ENCODE measurements at places on chromosomes 5 and 9.

- DNase-seq, result no peak
Measured at GRCh38 chr9:78121488-78121887, 89.9 kb upstream of the GNAQ start.

- DNase-seq, result no peak
Measured at GRCh38 chr9:109556061-109556460, 58.0 kb upstream of the PTPN3 start.

DNA sequence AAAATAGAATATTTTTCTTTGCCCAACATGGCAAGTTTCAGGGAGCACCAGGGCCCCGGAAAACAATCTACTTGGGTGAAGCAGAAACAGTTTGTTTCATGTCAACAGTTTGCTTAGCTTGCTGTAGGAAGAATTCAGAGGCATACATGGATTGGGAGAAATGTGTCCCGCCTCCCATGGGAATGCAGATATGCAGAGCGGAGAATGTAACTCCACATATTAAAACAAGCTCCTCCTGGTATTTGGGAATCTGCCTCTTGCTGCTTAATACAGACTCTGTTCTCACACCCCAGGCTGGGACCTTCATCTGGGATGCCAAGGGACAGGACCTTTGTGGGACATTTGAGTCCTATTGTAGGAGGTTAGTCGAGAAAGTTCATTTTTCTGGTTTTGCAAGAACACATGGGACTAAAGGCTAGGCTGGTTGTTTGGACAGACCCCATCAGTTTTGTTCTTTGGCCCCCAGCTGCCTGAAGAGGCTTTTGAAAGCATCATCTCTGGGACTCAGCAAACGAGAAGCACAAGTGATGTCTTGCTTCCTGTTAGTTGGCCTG lies 220.5 kb upstream of the ADRA1B start:
- DNase-seq, result no peak

- no peak for DNase-seq
Measured at GRCh38 chr5:150644514-150644913, 4.1 kb downstream of the SYNPO start.

DNA sequence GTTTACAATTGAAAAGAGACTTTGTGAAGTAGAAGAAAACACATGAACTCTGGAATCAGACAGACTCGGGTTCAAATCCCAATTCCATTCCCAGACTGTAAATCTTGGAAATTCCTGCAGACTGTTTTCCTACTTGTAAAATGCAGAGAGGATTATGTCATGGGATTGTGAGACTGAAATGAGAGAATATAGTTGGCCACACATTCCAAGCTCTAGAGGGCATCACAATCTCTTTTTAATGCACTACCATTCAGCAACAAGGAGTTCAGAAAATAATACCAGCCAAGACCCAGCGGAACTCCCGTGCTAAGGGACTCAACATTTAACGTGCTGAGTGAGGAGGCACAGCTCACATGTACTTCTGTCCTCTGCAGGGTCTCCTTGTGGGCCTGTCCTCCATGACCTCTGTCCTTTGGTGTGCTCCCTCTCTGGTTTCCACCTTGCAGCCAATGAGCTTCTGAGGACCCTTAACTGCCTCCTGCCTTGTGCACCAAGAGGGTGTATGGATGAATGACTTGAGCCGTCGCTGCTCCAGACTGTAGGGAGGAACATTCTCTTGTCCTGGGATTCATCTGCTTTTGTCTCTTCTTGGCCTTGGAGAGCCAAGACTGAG lies 263.5 kb downstream of the NTRK2 start:
- DNase-seq, result no peak

DNA sequence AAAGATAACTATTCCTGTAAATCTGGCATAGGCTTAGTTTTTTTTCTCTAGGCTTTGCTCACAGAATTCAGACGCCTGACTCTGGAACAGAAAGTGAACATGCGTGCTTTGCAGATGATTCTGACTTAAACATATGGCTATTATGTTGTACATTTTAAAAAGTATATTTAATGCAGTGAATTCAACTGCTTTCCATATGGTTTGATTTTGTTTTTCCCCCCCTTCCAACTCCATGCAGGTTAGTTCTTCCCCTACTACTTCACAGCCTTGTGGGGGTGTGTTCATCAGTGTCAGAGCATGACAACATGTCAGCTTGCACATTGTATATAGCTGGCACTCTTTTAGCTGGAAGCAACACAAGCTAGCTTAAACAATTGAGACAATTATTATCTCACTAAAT lies 226.8 kb downstream of the TMEM167A start:
- no peak for DNase-seq

DNA sequence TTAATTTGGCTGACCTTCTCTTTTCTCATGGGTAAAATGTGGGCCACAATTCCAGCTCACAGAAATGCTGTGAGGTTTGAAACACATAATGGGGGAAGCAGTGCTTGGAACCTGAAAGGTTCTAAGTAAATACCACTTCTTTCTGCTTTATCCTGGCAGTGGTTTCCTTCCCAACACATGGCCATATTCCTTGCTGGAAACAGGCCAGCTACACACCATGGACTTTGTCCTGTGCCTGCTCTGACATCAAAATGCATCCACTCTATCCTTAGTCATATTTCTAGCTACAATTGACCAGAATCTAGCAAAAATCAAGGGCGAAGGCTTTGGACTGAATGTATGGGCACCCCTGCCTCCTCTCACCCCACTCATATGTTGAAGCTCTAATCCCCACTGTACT lies 93.1 kb upstream of the TRPC7 start:
- no peak for DNase-seq

GRCh38 chr5:111066261-111066938 lies 5.1 kb upstream of the TSLP start:
- DNase-seq, result no peak

GRCh38 chr5:32109236-32109635 lies 64.9 kb downstream of the GOLPH3 start:
- no peak for DNase-seq

- no peak for DNase-seq
Measured at GRCh38 chr9:113948891-113949570, 72.9 kb downstream of the ZNF618 start.

DNA sequence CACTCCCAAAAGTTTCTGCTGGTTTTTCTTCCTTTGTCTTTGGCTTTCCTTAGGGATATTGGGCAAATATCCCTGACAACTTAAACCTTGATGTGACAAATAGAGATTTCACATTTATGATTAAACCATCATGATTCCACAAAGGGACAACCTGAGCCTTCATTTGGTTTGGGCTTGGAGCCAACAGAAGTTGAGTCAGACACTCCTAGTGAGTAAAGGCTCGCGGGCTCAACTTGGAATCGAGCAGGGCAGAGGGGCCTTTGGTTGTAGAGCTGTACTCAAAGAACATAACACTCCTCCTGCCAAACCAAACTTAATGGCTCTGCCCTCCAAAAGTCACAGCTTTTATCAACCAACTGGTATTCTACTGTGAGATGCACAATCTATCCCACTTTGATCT lies 290.2 kb upstream of the MAP3K1 start:
- no peak for DNase-seq

GRCh38 chr9:134329576-134329855 lies 3.3 kb downstream of the RXRA start:
- DNase-seq, result no peak

GRCh38 chr5:140246378-140247122 lies 56.4 kb downstream of the PFDN1 start:
- DNase-seq, result no peak

DNA sequence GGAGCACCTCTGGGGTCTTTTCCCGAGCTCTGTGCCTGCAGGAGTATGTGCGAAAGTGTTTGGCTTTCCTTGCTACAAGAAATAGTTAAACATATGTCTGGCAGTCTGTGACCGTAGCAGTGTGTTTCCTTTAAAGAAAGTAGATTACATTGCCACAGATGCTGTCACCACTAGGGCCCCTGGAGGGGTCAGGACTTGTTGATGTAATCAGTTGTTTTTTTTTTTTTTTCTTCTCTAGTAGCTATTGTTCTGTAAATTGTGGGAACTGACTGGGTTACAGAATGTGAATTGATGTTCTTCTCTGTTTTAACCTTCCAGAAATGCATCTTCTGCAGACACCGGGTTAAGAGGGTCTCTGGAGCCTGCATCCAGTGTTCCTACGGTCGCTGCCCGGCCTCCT lies 345.6 kb downstream of the KDM4C start:
- DNase-seq, result no peak

DNA sequence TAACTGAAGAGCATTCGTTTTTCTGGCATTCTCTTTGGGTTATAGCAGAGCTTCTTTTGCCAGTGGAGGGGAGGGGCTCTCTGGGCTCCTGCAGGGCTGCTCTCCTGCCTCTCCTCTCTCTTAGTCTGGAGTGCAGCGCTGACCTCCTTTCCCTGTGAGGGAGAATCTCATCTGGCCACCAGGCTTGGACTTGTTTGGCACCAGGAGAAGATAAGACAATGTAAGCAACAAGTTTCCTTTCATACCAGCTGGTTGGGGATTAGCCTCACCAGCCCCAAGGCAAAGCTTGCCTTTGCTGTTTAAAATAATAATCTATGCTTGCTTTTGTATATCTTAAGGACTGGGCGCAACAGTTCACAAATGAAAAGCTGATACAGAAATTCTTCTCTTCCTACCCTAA lies 196.4 kb downstream of the TLE4 start:
- DNase-seq, result no peak

- DNase-seq, result no peak
Measured at GRCh38 chr5:67453111-67453905, 256.7 kb upstream of the CD180 start.

GRCh38 chr9:124251204-124251603 lies 6.5 kb upstream of the NEK6 start:
- no peak for DNase-seq

- no peak for DNase-seq
Measured at GRCh38 chr5:116709082-116709481, 134.5 kb upstream of the SEMA6A start.

- no peak for DNase-seq
Measured at GRCh38 chr9:108761655-108762347, 94.0 kb downstream of the ACTL7B start.

DNA sequence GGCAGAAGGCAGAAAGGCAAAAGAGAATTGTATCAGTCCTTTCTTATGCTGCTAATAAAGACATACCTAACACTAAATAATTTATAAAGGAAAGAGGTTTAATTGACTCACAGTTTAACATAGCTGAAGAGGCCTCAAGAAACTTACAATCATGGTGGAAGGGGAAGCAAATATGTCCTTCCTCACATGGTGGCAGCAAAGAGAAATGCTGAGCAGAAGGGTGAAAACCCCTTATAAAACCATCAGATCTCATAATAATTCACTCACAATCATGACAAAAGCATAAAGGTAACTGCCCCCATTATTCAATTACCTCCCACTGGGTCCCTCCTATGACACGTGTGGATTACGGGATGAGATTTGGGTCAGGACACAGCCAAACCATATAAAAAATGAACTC lies 312.5 kb upstream of the PTGER4 start:
- DNase-seq, result no peak

- DNase-seq, result peak; percentile 2
Measured at GRCh38 chr5:90932052-90932699, 373.6 kb downstream of the ADGRV1 start.

DNA sequence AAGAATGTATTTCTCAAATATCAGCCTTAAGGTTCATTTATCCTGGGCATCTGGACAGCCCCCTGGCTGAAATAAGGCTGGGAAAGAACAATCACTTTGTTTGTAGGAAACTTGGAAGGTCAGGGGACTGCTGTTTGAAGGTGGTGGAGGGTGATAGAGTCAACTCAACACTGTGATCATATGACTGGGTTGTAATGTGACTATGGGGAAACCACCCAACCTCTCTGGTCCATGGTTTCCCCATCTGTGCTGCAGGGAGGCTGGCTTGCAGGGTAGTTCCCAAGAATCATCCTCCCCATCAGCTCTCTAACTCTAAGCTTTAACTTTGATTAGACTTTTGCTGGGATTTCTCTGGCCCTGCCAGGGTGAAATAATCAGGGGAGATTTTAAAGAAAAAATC lies 10.0 kb downstream of the INSYN2B start:
- no peak for DNase-seq

DNA sequence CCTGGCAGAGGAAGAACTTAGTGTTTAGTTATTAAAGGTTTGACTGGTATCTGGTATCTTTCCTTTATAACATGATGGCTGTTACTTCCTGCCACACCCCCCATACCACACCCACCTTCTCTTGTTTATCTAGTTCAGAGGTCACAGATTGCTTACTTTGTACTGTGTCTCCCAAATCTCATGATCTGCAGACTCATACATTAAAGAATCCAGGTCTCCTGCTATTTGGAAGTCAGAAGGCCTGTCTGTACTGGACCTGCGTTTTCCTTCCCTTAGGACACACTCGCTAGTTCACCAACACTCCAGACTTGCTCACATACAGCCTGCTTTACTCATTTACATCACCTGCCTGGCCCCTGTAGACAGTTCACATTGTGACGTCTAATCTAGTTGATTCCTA lies 39.3 kb downstream of the NUDT12 start:
- DNase-seq, result no peak

GRCh38 chr5:14211818-14212803 lies 69.0 kb downstream of the TRIO start:
- DNase-seq, result no peak

DNA sequence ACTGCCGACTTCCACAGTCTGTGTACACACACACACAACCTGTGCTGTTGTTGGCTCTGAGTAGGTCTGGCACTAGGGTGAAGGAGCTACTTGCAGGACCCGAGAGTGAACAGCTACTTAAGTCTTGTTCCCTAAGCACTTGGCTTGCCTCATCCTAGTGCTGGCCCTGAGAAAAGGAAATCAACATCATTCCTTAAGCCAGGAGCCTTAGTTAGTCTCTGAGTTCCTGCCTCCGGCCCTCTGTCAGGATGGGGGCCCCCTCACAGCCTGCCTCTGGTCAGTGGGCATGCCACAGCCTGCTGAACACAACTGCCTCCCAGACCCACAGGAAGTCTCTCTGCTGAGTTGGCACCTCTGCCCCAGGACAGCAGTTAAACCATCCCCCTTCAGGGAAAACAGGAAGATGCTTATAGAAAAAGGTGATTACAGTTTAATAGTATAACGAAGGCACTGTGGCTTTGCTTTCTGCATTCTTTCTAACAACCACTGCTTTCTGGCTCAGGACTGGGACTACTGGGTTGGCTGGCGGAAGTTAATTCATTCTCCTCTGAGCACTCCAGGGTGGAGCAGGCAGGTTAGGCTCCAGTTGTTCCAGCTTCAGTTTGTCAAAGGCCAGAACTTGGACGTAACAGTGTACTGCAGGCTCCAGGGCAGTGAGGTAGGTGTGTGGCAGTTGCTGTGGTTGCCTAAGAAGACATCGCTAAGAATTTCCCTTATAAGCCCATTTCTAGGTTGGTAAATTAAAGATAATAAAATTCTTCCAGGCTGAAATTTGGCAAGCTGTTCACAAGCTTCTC lies 2.8 kb downstream of the MAMDC2 start:
- DNase-seq, result no peak
